ENCODE measurements at places on chromosomes 5 and 9. TPM values are rescaled to one million over a fixed set of nuclear protein-coding genes. Genes with fewer than 3 reads are reported as not detected.

The CARD9 gene
- total RNA-seq: under 0.01 TPM

The REEP2 gene
- 1.9 TPM for total RNA-seq

The ACSL6 gene
- total RNA-seq: not detected

The ARID3C gene
- total RNA-seq: 0.64 TPM

The CCNO gene
- total RNA-seq: 1.2 TPM

The GARIN3 gene
- total RNA-seq: not detected

The RABGAP1 gene
- total RNA-seq: 32.5 TPM

The WDR38 gene
- not detected for total RNA-seq

The AJM1 gene
- 1.7 TPM for total RNA-seq

The SLC27A6 gene
- total RNA-seq: 0.96 TPM

The NUTM2G gene
- total RNA-seq: not detected

The WNT8A gene
- not detected for total RNA-seq

The ENTREP1 gene
- 0.64 TPM for total RNA-seq

The RASEF gene
- total RNA-seq: 13.0 TPM

The PIP5K1B gene
- total RNA-seq: not detected
